ENCODE measurements at places on chromosomes 4 and X. TPM values are rescaled to one million over a fixed set of nuclear protein-coding genes. Genes with fewer than 3 reads are reported as not detected.

DMRTC1 gene
- not detected for total RNA-seq

LUZP4 gene
- total RNA-seq, result not detected

MGAT4D gene
- not detected for total RNA-seq

CT45A10 gene
- total RNA-seq, result not detected

DNA sequence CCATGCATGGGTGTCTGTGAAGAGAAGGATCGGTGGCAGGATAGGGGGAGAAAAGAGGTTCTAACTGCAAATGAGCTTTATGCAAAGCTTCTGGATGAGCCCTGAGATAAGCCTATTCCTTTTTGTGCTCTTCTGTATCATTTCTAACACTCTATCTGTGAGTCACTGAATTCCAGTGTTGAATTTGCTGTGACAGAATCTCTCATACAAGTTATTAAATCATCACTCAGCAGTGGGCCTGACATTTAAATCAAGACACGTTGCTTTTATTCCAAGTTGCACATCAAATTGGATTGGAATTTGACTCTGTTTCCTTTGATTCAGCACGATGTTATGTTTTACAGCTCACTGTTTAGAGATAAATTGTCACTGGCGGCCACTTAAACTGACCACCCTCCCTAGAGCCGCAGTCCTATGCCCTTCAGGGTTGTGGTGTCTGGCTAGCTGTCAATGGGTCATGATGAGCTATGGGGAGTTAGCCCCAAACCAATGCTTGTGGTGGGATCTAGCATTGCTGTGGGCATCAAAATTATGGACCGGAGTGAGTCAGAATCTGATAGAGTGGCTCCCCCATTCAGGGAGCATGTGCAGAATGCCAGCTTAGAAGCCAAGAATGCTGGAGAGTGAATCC is 42.7 kb downstream of the LHFPL1 start:
- H3K4me3 ChIP-seq, result no peak overlapping the region
- no peaks in the 10 kb centered on the region for H3K27me3 ChIP-seq
- no peaks in the 10 kb centered on the region for H3K36me3 ChIP-seq

- H3K36me3 ChIP-seq, result no peaks in the 10 kb centered on the region
- peak; percentile 3 for DNase-seq
- peaks cover 6% of the 10 kb centered on the region for H3K4me1 ChIP-seq
- no peak overlapping the region for H3K27ac ChIP-seq
- H3K27me3 ChIP-seq, result no peaks in the 10 kb centered on the region
These were observed 481.6 kb upstream of the FSTL5 start for GRCh38 chr4:162645381-162645780.

DNA sequence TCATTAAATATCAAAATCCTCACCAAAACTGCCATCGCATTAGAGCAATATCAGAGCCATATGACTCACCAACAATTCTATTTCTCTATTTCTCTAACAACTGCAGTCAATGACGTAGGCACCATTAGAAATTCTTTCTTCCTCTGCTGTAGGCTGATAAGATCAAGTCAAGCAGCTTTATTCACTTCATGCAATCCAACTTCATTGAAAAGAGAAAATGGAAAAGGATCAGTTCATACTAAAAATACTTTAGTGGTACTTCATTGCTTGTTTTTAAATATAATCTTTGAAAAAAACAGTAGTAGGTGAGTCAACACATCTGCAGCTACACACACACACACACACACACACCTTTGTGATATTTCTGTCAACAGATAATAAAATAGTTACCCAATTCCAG is 345.3 kb upstream of the TENM3 start:
- no peaks in the 10 kb centered on the region for H3K27me3 ChIP-seq
- no peaks in the 10 kb centered on the region for H3K4me1 ChIP-seq
- no peak overlapping the region for H3K27ac ChIP-seq
- no peaks in the 10 kb centered on the region for H3K36me3 ChIP-seq

DNA sequence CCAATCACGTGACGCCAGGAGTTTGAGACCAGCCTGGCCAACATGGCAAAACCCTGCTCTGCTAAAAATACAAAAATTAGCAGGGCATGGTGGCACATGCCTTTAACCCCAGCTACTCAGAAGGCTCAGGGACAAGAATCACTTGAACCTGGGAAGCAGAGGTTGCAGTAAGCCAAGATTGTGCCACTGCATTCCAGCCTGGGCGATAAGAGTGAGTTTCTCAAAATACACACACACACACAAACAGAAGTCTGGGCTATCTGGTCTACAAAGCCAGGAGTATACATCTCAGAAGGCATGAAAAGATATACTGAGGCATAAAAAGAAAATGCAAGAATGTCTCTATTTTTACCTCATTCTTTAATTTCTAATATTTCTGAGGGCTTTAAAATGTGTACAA is 11.3 kb downstream of the YTHDC1 start:
- no peak overlapping the region for H3K27ac ChIP-seq
- H3K4me1 ChIP-seq, result peaks cover 2% of the 10 kb centered on the region

GRCh38 chr4:11049001-11049400 is 364.4 kb upstream of the CLNK start:
- no peaks in the 10 kb centered on the region for H3K36me3 ChIP-seq
- H3K27ac ChIP-seq, result no peak overlapping the region
- no peak overlapping the region for H3K4me3 ChIP-seq
- no peak for DNase-seq
- no peaks in the 10 kb centered on the region for H3K27me3 ChIP-seq

- peaks cover 12% of the 10 kb centered on the region for H3K4me1 ChIP-seq
- H3K27ac ChIP-seq, result no peak overlapping the region
- H3K36me3 ChIP-seq, result no peaks in the 10 kb centered on the region
- no peaks in the 10 kb centered on the region for H3K27me3 ChIP-seq
- DNase-seq, result peak; percentile 80
These were observed 291.7 kb upstream of the GATB start for GRCh38 chr4:152052451-152053057.

- no peak overlapping the region for H3K27ac ChIP-seq
- H3K4me3 ChIP-seq, result no peak overlapping the region
- no peak for DNase-seq
- H3K27me3 ChIP-seq, result no peaks in the 10 kb centered on the region
- H3K36me3 ChIP-seq, result no peaks in the 10 kb centered on the region
These were observed 181.0 kb downstream of the SPANXN3 start for GRCh38 chrX:143336261-143336660.

DNA sequence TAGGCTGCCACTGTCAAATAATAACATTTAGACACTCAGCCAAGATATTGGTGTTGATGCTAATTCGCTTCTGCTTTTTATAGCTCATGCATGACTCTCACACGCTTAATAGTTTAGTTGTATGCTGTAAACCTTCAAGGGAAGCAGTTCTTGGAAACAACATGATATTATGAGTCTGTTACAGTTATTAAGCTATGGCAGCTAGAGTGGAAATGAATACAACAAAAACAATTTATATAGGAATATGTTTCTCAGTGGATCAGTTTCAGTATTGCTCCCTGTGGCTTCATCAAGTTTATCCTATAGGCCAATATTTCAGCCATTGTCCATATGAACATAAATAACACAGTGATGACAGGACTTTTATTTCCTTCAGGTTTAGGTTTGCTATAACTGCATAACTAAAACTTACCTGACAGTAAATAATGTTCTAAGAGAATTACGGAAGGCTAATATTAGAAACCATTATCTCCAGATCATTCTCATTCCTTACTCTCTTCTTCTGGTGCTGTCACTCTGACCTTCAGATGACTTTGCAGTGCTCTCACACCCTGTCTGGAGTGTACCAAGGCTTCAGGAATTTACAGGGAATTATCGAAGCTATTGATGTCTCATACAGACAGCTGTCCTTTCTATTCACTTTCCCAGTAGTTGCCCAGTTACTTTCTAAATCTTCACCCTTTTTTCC is 555.0 kb downstream of the ANKRD50 start:
- DNase-seq, result no peak
- no peak overlapping the region for H3K4me3 ChIP-seq
- H3K27ac ChIP-seq, result no peak overlapping the region
- no peaks in the 10 kb centered on the region for H3K36me3 ChIP-seq
- no peaks in the 10 kb centered on the region for H3K4me1 ChIP-seq
- H3K27me3 ChIP-seq, result no peaks in the 10 kb centered on the region

DNA sequence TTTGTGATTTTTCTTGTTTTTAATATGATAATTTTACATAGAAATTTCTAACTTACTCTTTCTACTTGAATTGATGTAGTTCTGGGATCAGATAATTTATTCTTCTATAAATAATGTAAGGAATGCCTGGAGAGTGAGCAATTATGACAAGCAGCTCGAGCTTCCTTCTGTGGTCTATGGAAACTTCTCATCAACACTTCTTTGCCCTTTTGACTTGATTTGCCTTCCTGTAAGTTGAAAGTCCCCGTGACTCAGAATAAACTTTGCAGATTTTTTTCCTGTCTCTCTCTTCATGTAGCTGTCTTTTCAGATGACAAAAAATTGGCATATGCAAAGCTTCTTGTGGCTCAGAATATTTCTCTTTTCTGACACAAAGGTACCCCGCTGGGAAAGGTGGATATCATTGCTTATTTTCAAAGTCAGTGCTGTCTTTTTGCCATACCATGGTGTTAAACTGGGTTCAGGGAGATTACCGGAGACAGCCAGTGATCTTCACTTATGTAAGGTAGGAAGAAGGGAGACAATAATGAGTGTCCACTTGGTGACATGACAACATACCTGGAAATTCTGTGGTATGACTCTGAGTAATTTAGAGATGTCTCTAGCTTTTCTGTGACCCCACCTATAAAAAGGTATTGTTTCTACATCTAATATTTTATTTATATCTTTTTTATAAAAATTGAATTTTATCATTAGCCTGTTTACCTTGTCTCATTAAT is 278.6 kb upstream of the GNPDA2 start:
- no peak overlapping the region for H3K27ac ChIP-seq
- no peaks in the 10 kb centered on the region for H3K36me3 ChIP-seq
- DNase-seq, result peak; percentile 5
- H3K27me3 ChIP-seq, result no peaks in the 10 kb centered on the region
- H3K4me1 ChIP-seq, result no peaks in the 10 kb centered on the region

- no peaks in the 10 kb centered on the region for H3K27me3 ChIP-seq
- no peak for DNase-seq
- H3K4me3 ChIP-seq, result no peak overlapping the region
These were observed 92.1 kb downstream of the HMX1 start for GRCh38 chr4:8779490-8779932.

DNA sequence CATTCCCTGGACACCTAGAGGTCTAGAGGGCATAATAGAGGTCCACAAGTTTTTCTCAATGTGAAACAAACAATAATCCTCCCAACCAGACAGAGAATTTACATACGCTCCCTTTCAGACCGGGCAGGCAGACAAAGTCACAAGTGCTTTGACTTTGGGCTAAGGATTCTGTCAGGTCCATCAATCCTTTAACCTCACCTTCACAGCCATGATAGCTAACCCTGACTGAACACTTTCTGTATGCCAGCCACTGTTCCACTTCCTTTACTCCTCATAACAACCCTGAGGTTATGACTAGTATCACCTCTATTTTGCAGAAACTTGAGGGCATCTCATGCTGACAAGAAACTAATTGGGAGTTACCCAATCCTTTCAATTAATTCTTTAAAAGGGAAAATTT is 118.8 kb upstream of the AFF2 start:
- no peak overlapping the region for H3K27ac ChIP-seq
- H3K4me3 ChIP-seq, result no peak overlapping the region
- DNase-seq, result no peak
- no peaks in the 10 kb centered on the region for H3K4me1 ChIP-seq
- no peaks in the 10 kb centered on the region for H3K27me3 ChIP-seq

Data from astrocyte (in vitro differentiated cells and primary cell).